Stimulated activated CD4-positive, alpha-beta T cell treated with anti-CD3 and anti-CD28 coated beads, Interleukin-1b, Interleukin-23, amount 100 ng/mL, for 4 hours (primary cell): ENCODE measurements at places on chromosomes 12 and 14.

GRCh38 chr14:54621686-54622085 is 54.8 kb downstream of the SAMD4A start:
- no peak for DNase-seq

DNA sequence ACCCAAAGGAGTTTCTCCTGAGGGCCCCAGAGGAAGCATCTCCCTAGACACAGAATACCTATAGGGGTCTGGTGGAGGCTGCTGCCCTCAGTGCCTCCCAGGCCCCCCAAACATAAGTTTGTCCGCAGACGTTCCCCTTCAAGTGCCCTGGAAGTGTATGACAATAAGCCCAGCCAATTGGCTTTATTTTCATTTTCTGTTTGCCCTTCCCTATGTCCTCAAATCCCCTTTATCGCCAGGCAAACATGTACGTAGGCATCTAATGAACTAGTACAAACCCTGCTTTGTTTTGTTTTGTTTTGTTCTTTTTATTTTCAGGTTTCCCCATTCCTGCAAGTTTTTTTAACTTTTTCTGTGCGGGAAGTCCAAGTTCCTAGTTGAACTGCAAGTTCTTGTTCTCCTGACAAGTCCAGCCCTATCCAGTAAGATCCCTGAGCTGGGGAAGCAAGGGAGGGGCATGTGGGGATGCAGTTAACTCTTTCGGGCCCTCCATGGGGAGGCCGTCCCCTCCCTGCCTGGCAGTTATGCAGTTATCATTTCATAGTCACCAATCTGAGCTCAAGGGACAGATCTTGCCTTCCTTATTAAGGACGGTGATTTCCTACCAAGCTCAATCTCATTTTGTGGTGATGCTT is 141.9 kb downstream of the KCNA5 start:
- no peak for DNase-seq

DNA sequence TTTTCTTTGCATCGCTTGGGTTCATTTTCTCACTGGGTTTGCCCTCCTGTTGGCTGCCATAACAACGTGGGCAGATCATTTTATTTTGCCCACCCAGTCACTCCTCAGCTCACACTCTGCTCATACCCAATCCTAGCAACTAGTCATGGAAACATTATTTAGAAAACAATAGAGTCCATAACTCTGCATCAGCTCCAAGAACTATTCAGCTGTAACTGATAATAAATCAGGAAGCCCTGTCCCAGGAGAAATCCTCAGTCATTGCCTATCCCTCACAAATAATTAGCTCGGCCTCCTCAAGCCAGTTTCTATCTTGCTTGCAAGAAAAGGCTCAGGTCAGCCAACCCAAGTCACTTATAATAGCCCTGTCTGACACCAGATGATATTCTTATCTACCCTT is 43.2 kb downstream of the RTN1 start:
- no peak for DNase-seq

GRCh38 chr14:50001151-50001998 is 108.5 kb downstream of the ARF6 start:
- peak; percentile 34 for DNase-seq

DNA sequence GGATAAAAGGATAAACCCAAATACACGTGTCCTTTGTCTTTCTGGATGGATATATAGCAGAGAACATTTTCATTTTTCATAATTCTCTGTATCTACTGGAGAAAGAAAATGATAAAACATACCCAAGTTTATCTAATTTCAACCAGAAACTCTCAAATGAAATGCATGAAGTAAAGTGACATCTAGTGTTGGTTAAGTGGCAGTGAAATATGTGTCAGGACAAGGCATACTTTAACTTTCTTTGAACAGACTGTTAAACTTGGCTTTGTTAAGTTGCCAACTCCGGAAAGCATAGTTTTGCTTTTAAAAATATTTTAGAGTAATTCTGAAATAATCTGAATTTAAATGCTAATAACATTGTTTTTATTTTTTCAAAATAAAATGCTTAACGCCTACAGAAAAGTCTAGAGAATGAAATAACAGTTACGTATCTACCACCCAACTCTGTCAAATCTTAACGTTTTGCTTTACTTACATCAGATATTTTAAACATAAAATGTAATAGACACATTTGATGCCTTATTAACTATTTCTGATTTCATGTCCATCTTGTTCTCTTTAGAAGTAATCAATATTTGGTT is 25.2 kb upstream of the NTN4 start:
- no peak for DNase-seq

DNA sequence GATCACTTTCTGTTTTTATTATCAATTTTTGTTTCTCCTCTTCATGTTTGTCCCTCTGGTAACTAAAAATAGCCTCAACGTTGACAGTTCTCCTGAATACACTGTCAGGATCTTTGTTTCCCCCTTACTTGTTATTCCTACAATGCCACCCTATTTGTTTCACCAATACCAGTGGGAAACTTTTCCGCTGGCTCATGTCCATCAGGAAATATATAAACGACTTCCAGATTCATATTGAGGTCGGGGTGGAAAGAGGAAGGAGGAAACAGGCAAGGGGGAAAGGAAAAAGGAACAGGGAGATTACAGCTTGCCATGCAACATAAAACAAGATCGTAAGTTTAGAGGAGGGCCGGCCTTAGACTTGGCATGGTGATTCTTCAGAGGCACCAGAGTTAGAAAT is 61.7 kb downstream of the BTBD7 start:
- DNase-seq: no peak

- no peak for DNase-seq
These were observed 23.5 kb upstream of the PTPRB start for GRCh38 chr12:70660620-70661219.

GRCh38 chr12:91126516-91126915 is 15.2 kb upstream of the LUM start:
- no peak for DNase-seq

- no peak for DNase-seq
These were observed 35.0 kb downstream of the ADGRD1 start for GRCh38 chr12:130988751-130989150.

- no peak for DNase-seq
These were observed 18.0 kb upstream of the MAP3K9 start for GRCh38 chr14:70827347-70827746.

DNA sequence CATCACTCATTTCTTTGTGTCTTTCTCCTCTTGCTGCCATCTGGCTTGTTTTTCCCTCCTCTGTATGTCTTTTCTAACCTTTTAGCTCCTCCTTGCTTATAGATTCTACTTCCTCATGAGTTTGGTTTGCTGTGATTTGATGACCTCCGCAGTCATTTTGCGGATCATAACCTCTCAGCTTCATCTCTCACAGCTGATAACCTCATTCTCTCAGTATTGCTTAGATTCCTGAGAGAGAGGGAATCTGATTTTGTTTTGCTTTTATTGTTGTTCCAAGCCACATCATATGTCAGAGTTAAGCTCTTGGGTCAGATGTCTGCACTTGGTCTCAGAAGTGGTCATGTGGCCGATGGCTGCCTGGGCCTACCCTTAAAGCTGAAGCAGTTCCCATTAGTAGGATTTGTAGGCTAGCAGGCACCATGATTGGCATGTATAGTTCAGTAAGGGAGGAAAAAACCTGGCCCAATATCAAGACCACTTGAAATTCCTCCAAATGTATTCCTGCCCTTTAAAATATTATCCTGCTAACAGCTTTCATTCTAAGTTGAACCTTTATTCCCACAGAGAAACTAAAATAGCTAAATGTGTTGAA is 13.5 kb downstream of the ZNF664 start:
- no peak for DNase-seq
